PC-3 (cell line): ENCODE measurements at places on chromosomes 4 and X.
A peak's percentile ranks its signal among the peaks of the same experiment; 100 is the strongest.

DNA sequence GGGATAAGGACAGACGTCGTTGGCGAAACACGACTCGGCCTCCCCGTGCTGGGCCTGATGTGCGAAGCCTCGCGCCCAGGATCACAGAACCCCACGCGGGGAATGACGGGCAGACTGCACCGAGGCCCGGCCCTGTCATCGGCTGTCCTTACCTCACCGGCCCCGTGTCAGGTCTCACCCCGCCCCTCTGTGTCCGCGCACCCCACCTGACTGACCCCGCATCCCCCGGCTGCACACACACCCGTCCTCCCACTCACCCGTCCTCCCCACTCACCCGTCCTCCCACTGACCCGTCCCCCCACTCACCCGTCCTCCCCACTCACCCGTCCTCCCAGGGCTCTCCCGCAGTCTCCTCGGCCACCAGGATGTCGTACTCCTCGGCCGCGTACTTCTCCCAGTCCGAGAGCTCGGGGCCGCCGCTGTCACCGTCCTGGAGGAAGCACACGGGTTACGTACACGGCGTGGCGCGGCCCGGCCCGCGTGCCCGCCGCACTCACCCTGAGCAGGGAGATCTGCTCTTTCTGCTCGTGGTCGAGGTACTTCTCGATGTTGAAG, 19.8 kb upstream of the GTPBP6 start:
- H3K27me3 ChIP-seq: no peaks in the 10 kb centered on the region
- H3K4me3 ChIP-seq: no peak overlapping the region
- H3K36me3 ChIP-seq: no peaks in the 10 kb centered on the region
- H3K4me1 ChIP-seq: no peaks in the 10 kb centered on the region
- H3K27ac ChIP-seq: no peak overlapping the region

DNA sequence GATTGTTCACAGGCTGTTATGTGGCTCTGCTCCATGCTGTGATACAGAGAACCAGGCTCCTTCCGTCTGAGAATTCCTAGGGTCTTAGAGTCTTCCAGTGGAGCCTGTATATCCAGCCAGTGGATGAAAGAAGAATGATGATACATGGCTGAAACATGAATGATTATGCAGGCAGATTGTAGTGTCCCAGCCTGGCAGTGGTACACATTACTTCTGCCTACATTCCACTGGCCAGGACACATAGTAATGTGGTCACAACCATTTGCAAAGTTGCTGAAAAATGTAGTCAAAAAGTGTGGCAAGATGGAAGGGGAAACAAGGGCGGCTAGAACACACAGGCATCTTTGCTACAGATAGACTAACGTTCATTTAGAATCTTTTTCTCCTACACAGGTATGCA, 4.5 kb upstream of the GBA3 start:
- H3K4me1 ChIP-seq: no peaks in the 10 kb centered on the region
- H3K36me3 ChIP-seq: no peaks in the 10 kb centered on the region
- H3K27ac ChIP-seq: no peak overlapping the region
- peaks cover 42% of the 10 kb centered on the region for H3K27me3 ChIP-seq
- H3K4me3 ChIP-seq: no peak overlapping the region

GRCh38 chrX:15376956-15377355, 7.3 kb downstream of the VEGFD start:
- H3K36me3 ChIP-seq: no peaks in the 10 kb centered on the region
- DNase-seq: no peak
- H3K4me3 ChIP-seq: no peak overlapping the region
- H3K27ac ChIP-seq: no peak overlapping the region
- H3K27me3 ChIP-seq: no peaks in the 10 kb centered on the region

GRCh38 chr4:77430847-77431246, 174.8 kb upstream of the CXCL13 start:
- H3K36me3 ChIP-seq: no peaks in the 10 kb centered on the region; the same call in 1 of the 2 replicates
- no peak overlapping the region for H3K27ac ChIP-seq
- peaks cover 11% of the 10 kb centered on the region; the same call in 1 of the 2 replicates for H3K27me3 ChIP-seq
- H3K4me1 ChIP-seq: no peaks in the 10 kb centered on the region
- DNase-seq: no peak

DNA sequence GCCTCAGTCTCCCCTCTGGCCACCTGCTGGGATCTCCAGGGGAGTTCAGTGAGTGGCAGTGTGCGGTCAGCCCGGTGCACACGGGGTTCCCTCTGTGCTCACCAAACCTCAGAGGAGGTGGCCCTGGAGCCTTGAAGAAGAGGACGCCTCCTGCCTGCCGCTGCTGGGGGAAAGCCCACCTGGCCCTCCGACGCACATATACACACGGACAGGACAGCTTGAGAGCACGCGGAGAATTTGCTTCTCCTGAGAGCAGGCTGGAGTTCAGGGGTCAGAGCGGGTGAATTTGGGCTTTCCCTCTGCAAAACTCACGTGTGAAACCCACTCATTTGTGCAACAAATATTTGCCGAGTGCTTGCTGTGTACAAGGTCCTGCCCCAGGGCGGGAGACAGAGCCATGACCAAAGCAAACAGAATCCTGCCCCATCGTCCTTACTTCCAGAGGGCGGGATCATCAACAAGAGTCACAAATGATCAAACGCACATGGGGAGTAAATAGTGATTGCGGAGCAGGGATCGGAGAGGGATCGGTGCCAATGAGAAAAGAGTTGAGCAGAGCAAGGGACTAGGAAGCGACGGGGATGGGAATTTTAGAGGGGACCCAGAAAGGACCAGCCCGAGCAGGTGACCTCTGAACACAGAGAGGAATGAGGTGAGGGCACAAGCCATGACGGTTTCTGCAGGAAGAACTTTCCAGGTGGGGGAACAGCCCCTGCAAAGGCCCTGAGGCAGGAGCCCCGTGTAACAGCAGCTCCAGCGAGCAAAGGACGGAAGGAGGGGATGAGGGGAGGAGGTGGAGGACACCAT, 17.6 kb downstream of the BLOC1S4 start:
- H3K36me3 ChIP-seq: no peaks in the 10 kb centered on the region
- H3K27ac ChIP-seq: no peak overlapping the region; the same call in 1 of the 2 replicates
- peaks cover 10% of the 10 kb centered on the region for H3K4me1 ChIP-seq
- no peak for DNase-seq
- no peaks in the 10 kb centered on the region for H3K27me3 ChIP-seq

- H3K27ac ChIP-seq: no peak overlapping the region
- peaks cover 24% of the 10 kb centered on the region for H3K27me3 ChIP-seq
- DNase-seq: peak; percentile 8
- H3K4me1 ChIP-seq: no peaks in the 10 kb centered on the region
- H3K4me3 ChIP-seq: no peak overlapping the region
- no peaks in the 10 kb centered on the region for H3K36me3 ChIP-seq
These were observed 165.3 kb upstream of the FAM241A start for GRCh38 chr4:111979921-111980320.

GRCh38 chr4:138450546-138451275, 208.6 kb upstream of the SLC7A11 start:
- DNase-seq: no peak
- no peaks in the 10 kb centered on the region for H3K36me3 ChIP-seq
- H3K27ac ChIP-seq: no peak overlapping the region
- no peak overlapping the region for H3K4me3 ChIP-seq
- H3K4me1 ChIP-seq: no peaks in the 10 kb centered on the region
- H3K27me3 ChIP-seq: no peaks in the 10 kb centered on the region

DNA sequence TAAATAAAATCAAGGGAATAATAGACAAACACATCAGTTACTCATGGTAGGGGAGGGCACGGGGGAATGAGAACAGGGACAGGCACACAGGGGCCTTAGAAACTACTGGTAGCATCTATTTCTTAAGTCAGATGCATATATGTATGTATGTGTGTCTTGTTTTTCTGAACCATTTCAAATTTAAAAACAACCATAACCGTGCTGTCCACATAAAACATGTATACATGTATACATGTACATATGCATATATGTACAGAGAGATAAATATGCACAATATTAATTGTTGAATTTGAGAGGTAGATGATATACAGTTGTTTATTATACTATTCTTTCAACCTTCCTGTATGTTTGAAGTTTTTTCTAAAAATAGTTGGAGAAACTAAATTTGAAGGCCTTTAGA, 7.8 kb upstream of the AWAT1 start:
- no peak for DNase-seq
- no peaks in the 10 kb centered on the region; the same call in 1 of the 2 replicates for H3K4me1 ChIP-seq
- H3K27me3 ChIP-seq: no peaks in the 10 kb centered on the region
- no peak overlapping the region for H3K4me3 ChIP-seq
- H3K27ac ChIP-seq: no peak overlapping the region
- H3K36me3 ChIP-seq: no peaks in the 10 kb centered on the region

GRCh38 chr4:151659601-151660364, 101.0 kb downstream of the GATB start:
- DNase-seq: no peak
- no peaks in the 10 kb centered on the region for H3K27me3 ChIP-seq
- H3K4me3 ChIP-seq: no peak overlapping the region
- H3K4me1 ChIP-seq: no peaks in the 10 kb centered on the region
- H3K36me3 ChIP-seq: no peaks in the 10 kb centered on the region
- no peak overlapping the region for H3K27ac ChIP-seq

GRCh38 chrX:53265771-53266574, 15.4 kb downstream of the IQSEC2 start:
- peak overlapping the region; percentile 98 for H3K27ac ChIP-seq
- peak overlapping the region; percentile 15; the same call in 1 of the 2 replicates for H3K4me3 ChIP-seq
- H3K36me3 ChIP-seq: no peaks in the 10 kb centered on the region
- peak; percentile 82 for DNase-seq
- peaks cover 54% of the 10 kb centered on the region for H3K4me1 ChIP-seq

DNA sequence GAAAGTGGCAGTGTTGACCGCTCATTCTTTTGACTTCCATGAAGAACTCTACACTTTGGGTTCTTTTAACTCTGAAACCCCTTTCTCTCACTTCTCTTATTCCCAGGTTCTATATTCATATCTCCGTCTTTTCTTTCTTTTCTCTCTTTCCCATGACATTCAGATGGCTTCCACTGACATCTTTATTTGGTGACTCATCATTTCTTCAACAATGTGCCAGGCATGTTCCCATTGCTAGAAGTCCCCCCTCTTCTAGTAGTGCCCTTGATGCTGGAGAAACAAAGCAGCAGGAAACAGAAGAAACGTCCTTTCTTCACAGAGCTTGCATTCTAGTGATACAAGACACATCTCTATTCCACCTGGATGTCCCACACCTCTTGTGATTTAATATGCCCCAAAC, 33.3 kb downstream of the PKD2 start:
- no peak overlapping the region for H3K4me3 ChIP-seq
- no peak overlapping the region for H3K27ac ChIP-seq
- DNase-seq: no peak

DNA sequence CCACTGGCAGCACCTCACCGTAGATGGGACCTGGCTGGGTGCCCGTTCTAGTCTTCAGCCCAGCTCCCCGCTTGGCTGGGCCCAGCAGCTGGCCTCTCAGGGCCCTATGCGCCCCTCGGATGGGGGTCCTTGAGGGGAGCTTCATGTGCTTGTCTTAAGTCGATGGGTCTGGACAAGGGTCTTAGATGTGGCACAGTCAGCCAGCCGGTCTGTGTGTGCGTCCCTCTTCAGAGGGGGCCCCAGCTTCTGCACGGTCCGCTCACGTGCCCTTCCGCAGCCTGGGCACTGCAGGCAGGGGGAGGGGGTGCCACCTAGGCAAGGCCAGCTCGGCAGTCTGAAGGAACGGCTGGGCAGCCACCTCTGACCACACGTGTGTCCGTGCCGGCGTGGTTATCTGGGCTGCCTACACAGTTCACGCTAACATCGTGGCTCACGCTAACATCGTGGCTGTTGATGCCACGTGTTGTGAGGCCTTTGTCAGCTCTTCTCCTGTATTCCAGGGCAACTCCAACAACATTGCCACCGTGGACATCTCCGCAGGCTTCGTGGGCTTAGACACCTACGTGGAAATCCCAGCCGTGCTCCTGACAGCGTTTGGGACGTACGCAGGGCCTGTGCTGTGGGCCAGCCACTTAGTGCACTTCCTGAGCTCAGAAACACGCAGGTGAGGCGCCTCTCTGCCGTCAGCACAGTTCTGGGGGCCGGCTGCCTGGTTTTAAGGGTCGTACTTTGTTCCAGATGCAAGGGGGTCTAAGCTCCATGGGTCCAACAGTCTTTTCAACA, 34.5 kb downstream of the PIGG start:
- no peaks in the 10 kb centered on the region for H3K4me1 ChIP-seq
- H3K36me3 ChIP-seq: peaks cover 5% of the 10 kb centered on the region
- H3K27ac ChIP-seq: no peak overlapping the region
- no peaks in the 10 kb centered on the region for H3K27me3 ChIP-seq
- H3K4me3 ChIP-seq: no peak overlapping the region

DNA sequence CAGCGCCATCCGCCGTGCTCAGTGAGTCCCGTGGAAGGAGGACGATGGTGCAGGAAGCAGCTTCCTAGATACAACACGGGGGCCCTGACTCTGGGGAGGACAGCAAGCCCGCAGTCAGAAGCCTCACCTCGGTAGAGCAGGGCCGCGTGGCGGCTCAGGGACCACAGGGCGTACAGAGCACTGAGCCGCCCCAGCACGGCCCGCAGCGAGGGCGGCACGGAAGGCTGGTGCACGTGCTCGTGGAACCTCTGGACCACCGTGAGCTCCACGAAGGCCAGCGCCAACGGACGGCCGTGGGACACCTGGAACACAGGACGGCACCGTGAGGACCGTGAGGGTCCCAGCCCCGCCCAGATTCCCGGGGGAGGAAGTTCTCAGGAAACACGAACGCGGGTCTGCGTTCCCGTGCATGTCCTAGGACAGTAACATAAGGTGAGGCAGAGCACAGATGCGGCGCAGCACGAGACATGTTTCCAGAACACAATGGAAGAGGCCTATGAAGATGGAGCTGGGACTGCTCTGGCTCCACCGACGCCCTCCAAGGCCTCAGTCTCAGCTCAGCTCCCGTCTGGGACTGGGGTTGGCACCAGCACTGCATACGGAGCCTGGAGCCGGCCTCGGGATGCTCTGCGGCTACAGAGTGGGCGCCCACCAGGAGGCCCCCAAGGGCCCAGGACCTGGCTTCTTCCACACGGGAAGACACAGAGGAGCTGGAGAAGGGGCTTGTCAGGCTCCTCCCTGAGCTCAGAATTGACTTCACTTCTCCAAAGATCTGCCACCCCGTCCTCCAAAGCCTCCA, 65.5 kb downstream of the ACOX3 start:
- H3K4me3 ChIP-seq: no peak overlapping the region
- H3K27me3 ChIP-seq: no peaks in the 10 kb centered on the region
- H3K36me3 ChIP-seq: no peaks in the 10 kb centered on the region
- H3K4me1 ChIP-seq: no peaks in the 10 kb centered on the region

DNA sequence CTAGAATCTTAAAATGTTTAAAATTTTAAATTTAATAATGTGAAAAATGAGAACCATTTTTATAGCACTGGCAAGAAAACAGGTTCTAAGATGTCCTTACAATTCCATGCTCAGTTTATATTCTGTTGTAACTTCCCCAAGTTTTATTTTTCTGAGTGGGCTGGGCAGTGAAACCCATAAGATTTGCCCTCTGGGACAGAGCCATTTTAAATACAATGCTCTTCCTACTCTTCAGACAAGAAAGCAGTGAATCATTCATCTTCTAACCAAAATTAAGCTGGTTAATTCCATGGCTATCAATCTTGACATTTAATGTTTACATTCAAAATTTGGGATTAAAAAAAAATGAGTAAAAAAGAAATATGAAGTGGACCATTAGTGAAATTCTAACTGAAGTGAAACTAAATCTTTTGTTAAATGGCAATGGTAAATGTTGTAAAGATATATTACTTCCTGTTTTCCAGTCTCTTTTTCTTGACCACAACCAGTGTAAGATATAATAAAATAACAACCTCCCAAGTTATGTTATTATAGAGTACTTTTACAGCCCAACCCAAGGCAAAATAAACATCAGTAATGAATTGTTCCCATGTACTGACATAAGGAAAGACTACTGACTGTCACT, 37.2 kb upstream of the PTPN13 start:
- peaks cover 27% of the 10 kb centered on the region for H3K4me1 ChIP-seq
- H3K4me3 ChIP-seq: no peak overlapping the region
- peak; percentile 25 for DNase-seq
- H3K27me3 ChIP-seq: no peaks in the 10 kb centered on the region
- H3K36me3 ChIP-seq: no peaks in the 10 kb centered on the region
- H3K27ac ChIP-seq: peak overlapping the region; percentile 64

GRCh38 chr4:16489226-16489625, 263.0 kb upstream of the TAPT1 start:
- H3K4me3 ChIP-seq: no peak overlapping the region
- H3K27me3 ChIP-seq: no peaks in the 10 kb centered on the region
- no peaks in the 10 kb centered on the region for H3K36me3 ChIP-seq
- no peak overlapping the region for H3K27ac ChIP-seq
